Retina (tissue), 1 donor: ENCODE measurements at places on chromosomes 6 and 20.

GRCh38 chr6:166563805-166564204 is 22.7 kb downstream of the RAMACL start:
- no peak for DNase-seq

GRCh38 chr6:79672631-79673111 is 41.5 kb downstream of the SH3BGRL2 start:
- no peak for DNase-seq

DNA sequence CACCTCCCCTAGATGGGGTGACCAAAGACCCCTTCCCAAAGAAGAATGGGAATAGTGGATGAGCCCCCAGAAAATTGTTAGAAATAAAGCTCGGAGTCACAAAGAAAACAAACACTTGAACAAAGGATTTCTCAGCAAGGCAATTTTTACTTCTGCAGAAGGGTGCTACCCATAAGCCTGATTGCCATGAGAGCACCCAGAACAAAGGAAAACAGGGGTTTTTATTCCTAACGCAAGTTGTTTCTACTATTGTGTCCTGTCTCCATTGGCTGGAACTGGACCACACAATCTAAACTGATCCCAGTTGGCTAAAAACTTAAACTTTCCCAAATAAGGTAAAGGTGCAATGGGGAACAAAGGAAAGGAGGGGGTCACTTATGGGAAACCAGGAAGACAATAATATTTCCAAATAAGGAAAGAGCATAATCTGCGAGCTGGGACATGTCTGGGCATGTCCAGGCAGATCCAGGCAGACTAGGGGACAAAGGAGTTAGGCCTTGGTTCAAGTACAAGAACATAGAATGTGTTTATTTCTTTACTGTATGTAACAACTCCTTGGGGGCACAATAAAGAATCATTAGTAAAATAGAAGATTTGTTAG is 20.0 kb downstream of the HLA-B start:
- no peak for DNase-seq

- DNase-seq = no peak
These were observed 223.4 kb upstream of the FOXA2 start for GRCh38 chr20:22807646-22808244.

GRCh38 chr6:67698534-67698933 is 936.5 kb upstream of the ADGRB3 start:
- DNase-seq = no peak

DNA sequence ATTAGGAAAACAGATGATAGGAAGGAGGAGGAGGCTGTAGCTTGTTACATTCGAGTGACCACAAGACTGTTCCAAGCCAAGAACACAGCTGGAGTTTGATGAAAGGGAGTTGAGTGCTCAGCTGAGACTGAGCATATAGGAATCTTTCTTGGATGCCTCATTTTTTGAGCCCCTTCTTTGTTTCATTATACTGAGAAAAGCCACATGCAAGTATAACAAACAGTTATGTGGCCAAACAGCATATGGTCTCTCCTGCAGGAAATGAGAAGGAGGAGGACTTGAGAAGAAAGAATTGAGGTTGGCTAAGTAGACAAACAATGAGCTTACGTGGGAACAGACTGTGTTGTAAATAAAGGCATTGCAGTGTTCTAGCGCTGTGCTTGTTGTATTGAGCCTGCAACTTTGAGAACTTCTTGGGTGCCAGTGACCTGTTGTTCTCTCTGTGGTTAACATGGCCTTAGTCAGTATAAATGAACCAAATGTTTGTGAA is 78.3 kb downstream of the AKAP7 start:
- DNase-seq = no peak
